ENCODE measurements at places on chromosomes 7 and 10.

DNA sequence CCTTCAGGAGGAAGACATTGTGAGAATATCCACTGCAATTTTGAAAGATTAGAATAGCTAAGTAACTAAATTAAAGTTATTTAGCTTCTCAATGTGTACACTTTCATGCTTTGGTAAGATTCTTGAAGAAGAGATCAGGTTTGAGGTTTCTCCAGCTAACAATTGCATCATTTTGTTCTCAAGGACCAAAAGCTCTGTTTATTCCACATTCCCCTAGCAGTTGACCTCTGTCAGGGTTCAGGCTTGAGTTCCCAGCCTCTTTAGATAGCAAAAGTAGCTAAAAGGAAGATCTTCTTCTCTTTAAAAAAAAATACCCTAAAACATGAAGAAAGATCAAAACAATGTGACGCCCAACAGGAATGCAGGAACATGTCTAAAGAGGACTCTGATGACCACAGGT lies 179.4 kb upstream of the IGFBP3 start:
- DNase-seq, result no peak

DNA sequence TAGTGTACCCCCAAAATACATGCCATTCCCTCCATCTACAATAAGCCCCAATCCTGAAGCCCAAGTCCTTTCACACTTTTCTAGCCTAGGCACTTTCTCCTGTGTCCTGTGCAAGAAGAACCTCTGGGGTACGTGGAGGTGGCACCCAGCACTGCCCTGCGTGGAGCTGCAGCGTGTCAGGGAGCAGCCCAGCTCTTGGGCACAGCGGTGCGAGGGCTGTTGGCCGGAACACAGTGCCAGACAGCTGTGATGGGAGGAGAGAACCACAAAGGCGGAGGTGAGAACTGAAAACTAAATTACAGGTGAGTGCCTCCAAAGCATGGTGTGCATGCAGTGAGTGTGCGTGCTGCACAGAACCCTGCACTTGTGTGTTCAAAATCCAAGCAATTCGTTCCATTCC lies 621.3 kb upstream of the ADARB2 start:
- no peak for DNase-seq

GRCh38 chr10:9311702-9312499 lies 1257.4 kb downstream of the GATA3 start:
- DNase-seq, result no peak

- DNase-seq, result no peak
These were observed 38.7 kb downstream of the DENND11 start for GRCh38 chr7:141663081-141663849.

DNA sequence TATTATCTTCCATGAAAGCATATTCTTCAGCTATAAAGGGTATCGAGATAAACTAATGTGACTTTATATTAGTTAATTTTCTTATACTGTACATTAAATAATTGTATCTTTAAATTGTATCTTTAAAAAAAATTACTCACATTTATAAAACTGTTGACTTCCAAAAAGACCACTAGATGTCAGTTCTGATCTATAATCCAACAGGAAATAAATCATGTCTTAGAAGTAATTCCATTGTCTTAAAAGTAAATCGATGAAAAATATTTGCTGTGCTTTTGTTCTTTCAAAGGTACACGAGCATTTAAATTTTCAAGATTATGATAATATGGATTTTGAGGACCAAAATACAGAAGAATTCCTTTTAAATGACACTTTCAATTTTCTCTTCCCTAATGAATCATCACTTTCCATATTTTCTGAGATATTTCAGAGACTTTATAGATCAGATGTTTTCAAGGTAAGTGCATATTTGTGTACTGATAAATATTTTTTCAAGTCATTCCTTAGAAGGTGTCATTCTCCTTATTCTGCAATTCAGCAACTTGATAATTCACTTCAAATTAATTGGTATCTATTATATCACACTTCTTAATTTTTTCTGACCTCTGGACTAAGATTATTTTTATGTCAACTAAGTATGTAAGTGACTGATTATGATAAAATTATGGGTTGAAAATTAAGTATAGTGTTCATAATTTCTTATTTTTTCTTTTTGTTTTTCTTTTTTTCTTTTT lies 138.5 kb downstream of the CPED1 start:
- DNase-seq, result no peak

- no peak for DNase-seq
These were observed 119.5 kb downstream of the GPR158 start for GRCh38 chr10:25294032-25294926.

DNA sequence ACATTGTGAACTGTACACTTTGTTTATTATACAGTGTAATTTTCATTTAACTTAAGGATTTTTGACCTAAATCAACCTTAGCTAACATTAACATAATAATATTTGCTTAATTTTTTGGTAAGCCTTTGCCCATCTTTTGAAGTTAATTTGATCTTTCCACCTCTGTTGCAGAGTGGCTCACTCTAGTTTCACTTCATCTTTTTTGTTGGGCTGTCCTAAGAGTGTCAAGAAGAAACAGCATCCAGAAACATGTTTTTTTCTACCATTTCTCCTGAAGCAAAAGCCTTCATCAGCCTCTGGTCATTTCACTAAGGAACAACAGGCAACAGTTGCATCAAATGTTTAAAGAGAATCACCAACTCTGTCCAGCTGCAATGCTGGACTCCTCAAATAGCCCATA lies 824.7 kb downstream of the REEP3 start:
- no peak for DNase-seq

DNA sequence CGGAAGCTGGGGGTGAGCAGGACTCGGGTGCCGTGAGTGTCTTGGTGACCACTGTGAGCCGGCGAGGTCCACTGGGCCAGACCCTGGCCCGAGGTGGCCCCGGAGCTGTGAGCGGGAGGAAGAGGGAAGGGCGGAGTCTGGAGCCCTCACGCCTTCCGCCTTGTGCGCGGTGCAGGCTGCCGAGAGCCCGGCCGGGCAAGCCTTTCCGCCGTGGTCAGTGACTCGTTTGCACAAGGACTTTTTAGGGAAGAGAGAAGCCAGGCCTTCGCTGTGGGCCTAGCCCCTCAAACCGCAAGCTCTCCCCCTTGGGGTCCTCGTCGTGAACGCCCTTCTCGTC lies 40.9 kb upstream of the ZNF32 start:
- DNase-seq, result no peak

GRCh38 chr7:106844279-106844997 lies 20.6 kb upstream of the PIK3CG start:
- no peak for DNase-seq

DNA sequence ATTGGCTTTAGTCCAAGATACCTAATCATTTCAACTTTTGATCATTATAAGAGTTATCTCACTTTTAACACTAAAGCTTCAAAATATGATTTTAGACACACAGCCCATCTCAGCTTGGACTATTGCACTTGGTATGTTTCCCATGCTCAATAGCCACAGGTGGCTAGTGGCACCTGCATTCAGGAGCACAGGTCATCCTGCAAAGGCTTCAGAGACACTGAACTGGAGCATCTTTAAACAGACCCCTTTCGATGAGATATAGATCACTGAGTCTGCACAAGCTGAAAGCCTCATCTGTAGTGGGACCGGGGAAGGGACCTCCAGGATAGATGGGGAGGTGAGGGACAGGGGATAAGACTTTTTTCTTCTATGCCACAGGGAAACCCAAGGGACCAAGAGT lies 48.5 kb upstream of the TARP start:
- no peak for DNase-seq

DNA sequence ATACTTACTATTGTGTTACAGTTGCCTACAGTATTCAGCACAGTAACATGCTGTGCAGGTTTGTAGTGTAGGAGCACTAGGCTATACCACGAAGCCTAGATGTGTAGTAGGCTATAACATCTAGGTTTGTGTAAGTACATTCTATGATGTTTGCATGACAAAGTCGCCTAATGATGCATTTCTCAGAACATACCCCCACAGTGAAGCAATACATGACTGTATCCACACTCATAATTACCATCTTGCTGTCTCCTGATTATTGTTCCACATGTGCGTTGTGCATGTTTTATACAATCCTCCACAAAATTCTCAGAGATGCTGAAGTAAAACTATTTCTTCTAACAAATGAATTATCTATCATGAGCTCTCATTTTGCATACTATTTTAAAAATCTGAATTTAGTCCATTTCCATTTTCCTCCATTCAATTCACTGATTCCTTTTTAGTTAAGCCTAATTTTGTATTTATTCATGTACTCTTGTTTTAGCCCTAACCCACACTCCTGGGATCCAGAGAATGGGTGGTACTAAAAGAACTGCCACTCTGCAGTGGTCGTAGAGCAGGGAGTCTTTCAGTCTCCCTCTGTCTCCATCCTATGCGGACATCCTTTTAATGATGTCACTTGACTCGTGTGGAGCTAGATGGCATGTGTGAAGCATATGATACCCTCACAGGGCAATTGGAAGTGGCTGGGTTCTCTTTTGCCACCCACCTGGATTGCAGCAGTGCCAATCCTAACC lies 67.6 kb upstream of the CAV2 start:
- DNase-seq, result no peak

GRCh38 chr7:12927635-12928434 lies 240.4 kb downstream of the ARL4A start:
- no peak for DNase-seq

DNA sequence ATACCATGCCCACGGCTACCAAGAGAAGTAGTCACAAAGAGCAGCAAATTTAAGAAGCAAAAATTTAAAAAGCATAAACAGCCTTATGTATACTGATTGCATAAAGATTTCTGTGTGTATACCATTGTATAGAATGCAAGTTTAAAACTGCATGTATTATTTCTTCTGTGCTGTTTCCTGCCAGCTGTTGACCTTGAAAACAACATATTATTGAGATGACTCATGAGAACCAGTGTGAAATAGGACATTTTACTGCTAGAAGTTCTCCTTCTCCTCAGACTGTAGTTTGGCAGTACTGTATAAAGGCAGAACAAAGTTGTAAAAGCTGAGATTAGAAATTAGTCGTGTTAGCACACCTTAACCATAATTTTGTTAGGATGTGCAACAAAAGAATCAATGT lies 42.3 kb upstream of the SGCE start:
- DNase-seq, result no peak

GRCh38 chr10:61793760-61794703 lies 107.5 kb upstream of the ARID5B start:
- DNase-seq, result no peak

GRCh38 chr10:86261470-86261869 lies 105.1 kb downstream of the GRID1 start:
- no peak for DNase-seq

DNA sequence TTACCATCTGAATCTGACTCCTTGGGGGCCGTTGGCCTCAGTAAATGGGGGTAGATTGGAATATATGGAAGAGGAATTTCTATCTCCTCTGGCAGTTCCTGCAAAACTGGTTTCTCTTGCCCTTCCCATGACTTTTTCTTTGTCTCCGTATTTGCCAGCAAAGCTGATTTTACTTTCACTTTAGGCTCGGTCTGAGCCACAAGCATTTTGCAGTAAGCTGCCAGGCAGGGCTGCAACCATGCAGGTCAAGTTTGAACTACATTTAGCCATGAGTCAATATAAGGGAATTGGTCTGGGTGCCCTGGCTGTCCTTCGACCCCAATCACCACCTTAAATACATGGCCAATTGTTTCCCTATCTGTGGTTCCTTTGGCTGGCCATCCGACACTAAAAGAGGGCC lies 104.3 kb downstream of the TRIM24 start:
- no peak for DNase-seq

DNA sequence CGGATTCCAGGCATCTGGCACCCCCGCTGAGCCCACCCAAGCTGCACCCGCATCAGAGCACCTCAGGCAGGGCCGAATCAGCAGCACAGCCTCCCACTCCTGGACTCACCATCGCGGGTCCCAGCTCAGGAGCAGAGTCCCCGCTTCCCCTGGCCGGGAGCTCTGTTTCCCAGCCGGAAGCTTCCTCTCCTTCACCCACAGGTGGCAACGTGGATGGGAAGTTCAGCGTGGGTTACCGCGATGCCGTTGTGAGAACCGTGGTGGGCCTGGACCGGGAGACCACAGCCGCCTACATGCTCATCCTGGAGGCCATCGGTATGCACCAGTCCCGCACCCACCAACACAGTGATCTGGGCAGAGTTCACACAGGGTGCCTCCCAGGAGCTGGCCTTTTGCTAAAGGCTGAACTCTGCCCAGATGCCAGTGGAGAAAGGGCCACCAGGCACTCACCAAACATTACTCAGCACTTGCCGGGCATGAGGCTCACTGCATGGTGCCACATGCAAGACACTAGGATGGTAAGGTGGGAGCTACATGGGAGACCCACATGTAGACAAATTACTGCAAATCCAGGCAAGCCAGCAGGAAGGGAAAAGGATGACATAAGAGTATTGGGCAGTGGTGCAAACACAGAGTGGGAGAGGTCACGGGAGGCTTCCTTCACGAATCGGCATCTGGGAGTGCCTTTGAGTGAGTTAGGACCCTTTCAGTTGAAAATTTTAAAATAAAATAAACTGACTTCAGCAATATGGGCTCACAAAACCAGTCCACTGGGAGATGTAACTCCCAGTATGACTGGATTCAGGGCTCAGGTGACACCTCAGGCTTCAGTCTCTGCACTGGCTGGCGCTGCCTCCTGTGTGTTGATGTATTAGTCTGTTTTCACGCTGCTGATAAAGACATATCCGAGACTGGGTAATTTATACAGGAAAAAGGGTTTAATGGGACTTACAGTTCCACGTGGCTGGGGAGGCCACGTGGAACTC lies 10.4 kb downstream of the C10orf105 start:
- no peak for DNase-seq

- DNase-seq, result no peak
These were observed 30.2 kb upstream of the ARHGAP12 start for GRCh38 chr10:31958856-31959255.

- no peak for DNase-seq
These were observed 32.5 kb upstream of the FEZF1 start for GRCh38 chr7:122337011-122337410.

- no peak for DNase-seq
These were observed 178.3 kb downstream of the CDCA7L start for GRCh38 chr7:21767300-21767900.

GRCh38 chr7:137390076-137390475 lies 46.5 kb upstream of the PTN start:
- no peak for DNase-seq

DNA sequence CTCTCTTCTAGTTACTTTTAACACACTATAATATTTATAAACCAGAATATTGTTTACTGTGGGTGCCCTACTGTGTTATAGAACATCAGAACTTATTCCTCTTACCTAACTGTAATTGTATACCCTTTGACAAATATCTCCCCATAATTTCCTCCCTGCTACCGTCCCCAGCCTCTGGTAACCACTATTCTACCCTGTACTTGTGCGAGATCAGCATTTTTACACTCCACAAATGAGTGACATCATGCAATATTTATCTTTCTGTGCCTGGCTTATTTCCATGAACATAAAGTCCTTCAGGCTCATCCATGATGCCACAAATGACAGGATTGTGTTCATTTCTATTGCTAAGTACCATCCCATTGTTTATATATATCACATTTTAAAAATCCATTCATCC lies 139.8 kb upstream of the RSU1 start:
- DNase-seq, result no peak

Data from stimulated activated CD4-positive, alpha-beta T cell treated with anti-CD3 and anti-CD28 coated beads, TNF-alpha, amount 100 ng/mL, for 1 hour (primary cell).